ENCODE measurements at places on chromosomes 4 and X.

DNA sequence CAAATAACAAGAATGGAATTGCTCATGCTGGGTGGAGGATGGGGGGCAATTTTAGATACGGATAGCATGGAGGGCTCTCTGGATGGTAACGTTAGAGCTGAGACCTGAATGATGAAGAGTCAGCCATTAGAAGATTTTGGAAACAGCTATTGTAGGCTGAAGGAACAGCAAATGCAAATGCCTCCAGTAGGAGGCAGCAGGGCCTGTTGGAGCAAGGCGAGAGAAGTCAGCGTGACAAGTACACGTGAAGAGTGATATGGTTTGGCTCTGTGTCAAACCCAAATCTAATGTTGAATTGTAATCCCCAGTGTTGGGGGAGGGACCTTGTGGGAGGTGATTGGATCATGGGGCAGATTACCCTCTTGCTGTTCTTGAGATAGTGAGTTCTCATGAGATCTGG lies 59.3 kb upstream of the SOD3 start:
- DNase-seq = no peak

GRCh38 chr4:11439836-11440235 lies 11.1 kb upstream of the HS3ST1 start:
- DNase-seq = no peak

DNA sequence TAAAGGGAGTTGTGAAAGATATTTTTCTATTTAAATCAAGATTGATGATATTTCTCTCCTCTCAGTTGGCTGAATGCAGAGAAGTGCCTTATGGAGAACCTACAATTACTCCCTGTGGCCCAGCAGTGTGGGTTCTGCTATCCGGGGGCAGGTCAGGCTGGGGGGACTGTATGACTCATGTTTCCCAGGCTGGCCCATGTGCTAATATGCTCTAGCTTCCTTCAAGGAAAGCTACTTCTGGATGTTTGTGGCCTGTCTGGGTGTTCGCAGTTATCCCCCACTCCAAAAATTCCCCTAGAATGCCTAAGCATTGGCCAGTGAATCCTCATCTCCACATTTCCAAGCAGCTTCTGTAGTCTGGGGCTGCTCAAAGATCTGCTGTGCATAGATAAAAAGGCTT lies 58.9 kb upstream of the SPP1 start:
- no peak for DNase-seq

GRCh38 chrX:133391111-133391510 lies 24.2 kb downstream of the GPC4 start:
- DNase-seq = no peak

- DNase-seq = no peak
Observed at GRCh38 chr4:32462944-32463343, 1742.8 kb downstream of the PCDH7 start.

DNA sequence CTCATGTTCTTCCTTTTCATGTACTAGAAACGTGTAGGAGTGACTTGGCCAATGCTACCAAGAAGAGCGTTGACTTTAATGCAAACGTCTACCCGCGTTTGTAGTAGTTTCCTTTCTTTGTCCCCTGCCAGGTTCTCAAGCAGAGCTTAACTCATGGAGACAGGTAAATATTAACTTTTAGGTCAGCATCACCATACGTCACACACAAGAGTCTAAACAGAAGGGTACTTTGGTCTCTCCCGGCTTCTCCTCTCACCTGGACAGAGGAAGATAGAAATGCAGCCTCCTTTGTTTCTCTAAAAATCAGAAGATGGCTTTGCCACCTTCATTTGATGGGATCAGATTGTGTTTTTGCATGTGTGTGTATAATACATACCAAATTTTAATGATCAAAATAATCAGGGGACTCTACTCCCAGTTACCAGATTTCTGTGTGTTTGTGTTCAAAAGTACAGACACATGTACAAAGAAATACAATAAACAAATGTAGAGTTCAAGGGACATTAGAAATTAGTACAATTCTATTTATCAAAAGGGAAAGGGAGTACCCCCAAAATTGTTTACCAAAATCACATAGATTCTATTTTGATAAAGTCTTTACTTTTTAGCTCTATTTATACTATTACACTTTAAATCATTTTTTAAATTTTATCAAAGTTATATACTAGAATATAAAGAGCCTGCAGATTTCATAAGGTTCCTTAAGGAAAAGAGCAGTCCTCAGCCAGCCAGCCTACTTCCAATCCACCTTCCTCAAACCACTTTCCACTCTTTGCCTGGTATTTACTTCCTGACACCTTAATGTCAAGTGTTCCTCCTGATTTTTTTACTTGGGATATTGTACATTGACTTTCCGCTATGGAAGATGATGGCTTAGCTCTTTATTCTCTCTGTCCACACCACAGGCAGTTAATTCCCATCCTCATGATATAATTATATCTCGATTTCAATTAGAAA lies 195.5 kb downstream of the RELL1 start:
- no peak for DNase-seq

DNA sequence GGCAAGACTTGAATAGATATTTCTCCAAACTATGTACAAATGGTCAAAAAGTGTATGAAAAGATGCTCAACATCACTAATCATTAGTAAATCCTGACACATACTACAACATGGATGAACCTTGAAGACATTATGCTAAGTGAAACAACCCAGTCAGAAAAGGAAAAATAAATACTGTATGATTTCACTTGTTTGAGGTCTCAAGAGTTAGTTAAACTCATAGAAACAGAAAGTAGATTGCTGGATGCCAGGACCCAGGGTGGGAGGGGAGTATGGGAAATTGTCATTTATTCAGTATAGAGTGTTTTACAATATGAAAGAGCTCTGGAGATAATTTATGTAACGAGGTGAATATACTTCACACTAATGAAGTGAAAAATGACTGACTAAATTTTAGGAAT lies 32.4 kb downstream of the PRMT9 start:
- no peak for DNase-seq

GRCh38 chr4:28772066-28772465 lies 1911.4 kb downstream of the STIM2 start:
- DNase-seq = no peak

Measured in lower leg skin (tissue), 4 donors.